ENCODE measurements at places on chromosomes 4 and X. TPM values are rescaled to one million over a fixed set of nuclear protein-coding genes. Genes with fewer than 3 reads are reported as not detected.

Gene GABRG1
- 0.17 TPM for total RNA-seq

Gene RNF128
- total RNA-seq: 0.99 TPM

Gene OPHN1
- total RNA-seq: 3.7 TPM

Gene ARL13A
- not detected for total RNA-seq

Gene NLGN3
- total RNA-seq: 11.7 TPM

DNA sequence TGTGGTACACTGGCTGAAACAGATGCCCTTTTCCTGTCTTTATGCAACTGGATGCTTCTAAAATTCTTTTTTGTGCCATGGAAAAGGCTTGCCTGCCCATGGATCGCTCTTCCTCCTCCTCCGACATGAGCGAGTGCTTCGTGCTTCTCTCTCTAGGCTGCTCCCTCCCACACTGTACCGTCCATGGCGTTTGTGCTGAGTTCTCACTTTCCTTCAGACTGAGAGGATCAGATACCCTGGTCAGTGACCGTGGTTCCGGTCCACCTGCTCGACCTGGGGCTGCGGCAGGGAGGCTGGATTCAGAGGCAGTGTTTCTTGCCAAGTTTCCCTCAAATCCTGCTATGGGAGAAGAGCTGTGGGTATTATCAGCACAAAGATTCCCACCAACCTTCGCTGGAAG lies 10.2 kb upstream of the CLDN24 start:
- H3K4me1 ChIP-seq: peaks cover 4% of the 10 kb centered on the region
- no peaks in the 10 kb centered on the region for H3K27me3 ChIP-seq
- no peak overlapping the region for H3K4me3 ChIP-seq

- H3K4me3 ChIP-seq: no peak overlapping the region
- DNase-seq: no peak
- peaks cover 23% of the 10 kb centered on the region for H3K4me1 ChIP-seq
- H3K27ac ChIP-seq: no peak overlapping the region
Measured at GRCh38 chr4:128384765-128385598, 97.4 kb upstream of the PGRMC2 start.

DNA sequence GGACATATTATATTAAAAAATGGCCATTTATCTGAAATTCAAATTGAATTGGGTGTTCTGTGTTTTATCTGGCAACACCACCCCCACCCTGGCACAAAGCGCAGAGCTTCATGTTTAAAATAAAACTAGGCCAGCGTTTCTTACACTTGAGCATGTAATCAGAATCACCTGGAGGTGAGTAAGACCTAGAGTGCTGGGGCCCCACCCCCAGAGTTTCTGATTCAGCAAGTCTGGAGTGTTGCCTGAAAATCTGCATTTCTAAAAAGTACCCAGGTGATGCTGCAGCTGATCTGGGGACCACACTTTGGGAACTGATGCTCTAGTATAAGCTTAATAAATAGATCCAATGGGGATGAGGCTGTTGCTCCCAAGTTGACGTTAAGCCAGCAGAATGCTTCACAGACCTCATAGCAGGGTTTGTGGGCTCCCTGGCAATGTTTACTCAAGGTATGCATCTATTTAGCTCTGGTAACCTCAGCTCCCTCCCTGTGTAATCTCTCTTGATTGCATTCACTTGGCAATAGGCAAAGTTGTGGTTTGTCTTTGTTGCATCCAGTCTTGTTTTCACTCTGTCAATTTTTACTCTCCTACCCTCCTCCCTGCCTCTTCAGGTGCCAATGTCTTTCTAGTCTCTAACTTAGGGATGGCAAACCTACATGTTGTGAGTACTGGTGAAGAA lies 99.8 kb upstream of the TEX13D start:
- H3K27me3 ChIP-seq: peaks cover 21% of the 10 kb centered on the region
- H3K4me3 ChIP-seq: no peak overlapping the region
- no peak for DNase-seq
- peaks cover 44% of the 10 kb centered on the region for H3K4me1 ChIP-seq
- 0 out of 2 replicates have a peak overlapping the region, but pooled peaks have one; percentile 4 for H3K27ac ChIP-seq
- H3K36me3 ChIP-seq: no peaks in the 10 kb centered on the region

- H3K27me3 ChIP-seq: no peaks in the 10 kb centered on the region
- DNase-seq: no peak
- peaks cover 14% of the 10 kb centered on the region for H3K4me1 ChIP-seq
- no peak overlapping the region for H3K27ac ChIP-seq
- peaks cover 53% of the 10 kb centered on the region for H3K36me3 ChIP-seq
- no peak overlapping the region for H3K4me3 ChIP-seq
Measured at GRCh38 chr4:11399461-11399971, 29.2 kb downstream of the HS3ST1 start.

GRCh38 chr4:112747036-112747435 lies 110.1 kb downstream of the LARP7 start:
- peaks cover 64% of the 10 kb centered on the region for H3K4me1 ChIP-seq
- H3K27me3 ChIP-seq: no peaks in the 10 kb centered on the region
- H3K36me3 ChIP-seq: peaks cover 7% of the 10 kb centered on the region
- H3K4me3 ChIP-seq: peak overlapping the region; percentile 47
- DNase-seq: no peak

- H3K27me3 ChIP-seq: no peaks in the 10 kb centered on the region
- no peaks in the 10 kb centered on the region for H3K36me3 ChIP-seq
- H3K4me3 ChIP-seq: no peak overlapping the region
- DNase-seq: no peak
Measured at GRCh38 chrX:150293311-150294013, 69.7 kb upstream of the MAMLD1 start.
